H1 (cell line): ENCODE measurements at places on chromosomes 1 and 21.

- DNase-seq: no peak
Observed at GRCh38 chr1:14259191-14259757, 339.2 kb upstream of the KAZN start.

DNA sequence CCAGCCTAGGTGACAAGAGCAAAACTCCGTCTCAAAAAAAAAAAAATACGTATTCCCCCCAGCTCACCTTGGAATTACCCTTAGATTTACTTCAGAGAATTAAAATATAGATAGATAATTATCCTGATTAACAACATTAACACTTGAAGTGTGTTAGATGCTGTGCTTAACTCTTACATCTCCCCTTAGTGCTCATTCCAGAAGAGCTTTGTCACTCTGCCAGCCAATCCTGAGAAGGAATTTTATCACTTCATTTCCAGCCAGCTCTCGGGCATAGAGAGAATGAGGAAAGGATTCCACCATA, 1.6 kb upstream of the SHC1 start:
- DNase-seq: no peak

DNA sequence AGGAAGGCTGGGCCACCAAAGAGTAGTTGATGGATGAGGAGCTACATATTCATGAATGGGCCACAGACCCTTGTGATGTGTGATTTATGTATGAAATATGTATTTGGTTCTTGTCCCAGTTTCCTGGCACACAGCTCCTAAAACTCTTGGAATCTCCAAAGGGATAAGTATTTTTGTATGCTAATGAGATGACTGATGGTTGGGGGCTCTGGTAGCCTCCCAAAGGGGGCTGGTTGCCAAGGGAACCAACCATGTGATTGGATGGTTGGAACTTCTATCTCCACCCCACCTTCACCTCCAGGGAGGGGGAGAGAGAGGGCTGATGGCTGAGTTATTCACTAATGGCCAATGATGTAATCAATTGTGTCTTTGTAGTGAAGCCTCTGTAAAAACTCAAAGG, 77.1 kb downstream of the ZNF281 start:
- DNase-seq: no peak

GRCh38 chr1:6544831-6545230, 9.5 kb downstream of the NOL9 start:
- DNase-seq: no peak

GRCh38 chr1:89310505-89310904, 37.8 kb upstream of the GBP5 start:
- DNase-seq: no peak

- no peak for DNase-seq
Observed at GRCh38 chr1:37691497-37692077, 729 bp upstream of the CDCA8 start.

GRCh38 chr1:190179817-190180216, 297.8 kb downstream of the BRINP3 start:
- no peak for DNase-seq

- DNase-seq: no peak
Observed at GRCh38 chr21:42430521-42430920, 26.8 kb downstream of the UBASH3A start.

GRCh38 chr1:35535243-35535642, 22.0 kb downstream of the KIAA0319L start:
- DNase-seq: no peak

DNA sequence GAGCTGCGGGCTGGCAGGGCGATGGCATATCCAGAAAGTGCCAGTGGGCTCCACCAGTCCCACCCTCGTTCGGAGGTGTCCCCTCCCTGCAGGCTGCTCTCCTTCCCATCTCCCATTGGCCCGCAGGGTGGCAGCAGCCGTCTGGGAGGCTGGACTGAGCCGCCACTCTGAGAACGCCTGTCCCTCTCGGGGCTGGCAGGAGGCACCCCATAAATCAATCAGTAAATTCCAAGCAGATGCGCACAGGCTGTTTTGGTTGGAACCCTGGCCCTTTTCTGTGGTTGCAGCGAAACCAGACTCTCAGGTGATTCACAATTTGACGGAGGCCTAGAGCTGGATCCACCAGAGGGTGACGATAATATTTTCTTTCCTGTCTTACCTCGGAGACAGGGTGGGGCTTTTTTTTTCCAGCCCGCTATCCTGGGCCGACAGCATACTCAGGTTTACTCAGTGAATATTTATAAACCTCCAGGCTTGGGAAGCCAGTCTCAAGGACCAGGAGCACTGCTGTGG, 99.7 kb downstream of the GLIS1 start:
- no peak for DNase-seq

DNA sequence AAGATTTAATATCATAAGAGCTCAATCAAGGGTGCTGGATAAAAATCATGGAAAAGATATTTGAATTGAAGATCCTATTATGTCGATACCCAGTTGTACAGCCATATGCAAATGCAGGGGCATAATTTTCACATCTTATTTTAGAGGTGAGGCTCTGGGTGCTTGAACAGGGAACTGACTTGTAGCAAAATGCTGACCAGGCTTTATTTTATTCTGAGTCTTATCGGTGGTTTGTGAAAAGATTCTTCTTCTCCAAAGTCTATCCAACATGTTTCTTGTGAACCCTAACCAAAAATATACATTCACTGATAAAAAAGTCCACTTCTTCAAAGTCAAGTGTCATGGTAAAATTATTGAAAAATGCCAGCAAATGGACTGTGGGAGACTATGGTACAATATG, 475.5 kb upstream of the NEGR1 start:
- no peak for DNase-seq

GRCh38 chr1:156523801-156524480, 23.4 kb upstream of the MEF2D start:
- DNase-seq: no peak

GRCh38 chr21:15144026-15144425, 79.2 kb upstream of the NRIP1 start:
- DNase-seq: no peak

DNA sequence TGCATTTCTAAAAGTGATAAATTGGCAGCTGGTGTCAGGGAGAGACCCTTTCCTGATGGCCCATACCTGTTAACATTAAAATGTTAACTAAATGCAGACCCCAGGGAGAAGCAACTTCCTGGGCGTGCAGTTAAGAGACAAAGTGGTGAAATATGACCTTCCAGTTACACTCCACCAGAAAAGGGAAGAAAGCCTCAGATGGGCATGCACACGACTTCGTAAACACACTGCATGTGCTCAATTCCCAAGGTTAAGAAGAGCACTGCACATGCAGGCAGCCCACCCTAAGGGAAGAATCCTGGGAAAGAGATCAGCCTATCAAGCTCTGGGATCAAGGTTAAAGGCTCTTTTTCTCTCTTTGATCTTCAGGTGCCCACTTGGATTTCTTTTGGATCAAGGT, 9.7 kb upstream of the GBP6 start:
- no peak for DNase-seq

- no peak for DNase-seq
Observed at GRCh38 chr1:14698314-14698713, 99.8 kb downstream of the KAZN start.

GRCh38 chr1:156623946-156624813, 5.0 kb downstream of the HAPLN2 start:
- DNase-seq: peak; percentile 87

- no peak for DNase-seq
Observed at GRCh38 chr1:64986903-64987871, 20.8 kb upstream of the JAK1 start.

DNA sequence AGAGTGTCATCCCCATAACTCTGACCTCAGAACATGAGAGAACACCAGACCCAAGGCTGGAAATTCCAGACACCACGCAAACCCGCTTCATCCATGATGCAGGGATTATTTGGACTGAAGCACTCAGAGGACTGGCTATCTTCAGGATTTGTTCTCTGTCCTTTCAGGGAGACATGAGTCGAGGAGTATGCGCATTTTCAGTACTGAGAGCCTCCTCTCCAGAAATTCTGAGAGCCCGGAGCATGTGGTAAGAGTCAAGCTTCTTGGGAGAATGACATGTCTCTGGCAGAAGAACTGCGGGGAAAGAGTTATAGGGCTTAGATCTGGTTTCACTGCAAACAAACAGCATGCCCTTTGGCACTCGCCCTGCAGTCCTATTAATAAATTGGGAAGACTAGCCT, 6.9 kb downstream of the LAX1 start:
- DNase-seq: no peak

DNA sequence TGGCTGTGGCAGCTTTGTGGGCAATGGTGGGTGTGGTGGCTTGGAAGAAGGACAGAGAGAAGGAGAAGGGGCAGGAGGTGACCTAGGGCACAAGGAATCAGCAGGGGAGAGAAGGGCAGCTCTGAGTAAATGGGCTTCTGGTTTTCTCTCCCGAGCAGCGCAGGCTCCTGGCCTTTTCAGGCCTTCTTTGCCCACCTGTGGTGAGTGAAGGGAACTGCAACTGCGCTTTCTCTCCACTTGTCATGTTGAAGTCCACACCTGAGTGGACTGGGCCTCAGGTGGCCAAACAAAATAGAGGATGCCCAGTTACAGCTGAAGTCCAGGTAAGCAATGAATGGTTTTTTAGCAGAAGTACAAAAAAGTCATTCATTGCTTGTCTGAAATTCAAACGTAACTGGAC, 29.4 kb upstream of the KCNA10 start:
- no peak for DNase-seq
